ENCODE measurements at places on chromosomes 2 and 18.

DNA sequence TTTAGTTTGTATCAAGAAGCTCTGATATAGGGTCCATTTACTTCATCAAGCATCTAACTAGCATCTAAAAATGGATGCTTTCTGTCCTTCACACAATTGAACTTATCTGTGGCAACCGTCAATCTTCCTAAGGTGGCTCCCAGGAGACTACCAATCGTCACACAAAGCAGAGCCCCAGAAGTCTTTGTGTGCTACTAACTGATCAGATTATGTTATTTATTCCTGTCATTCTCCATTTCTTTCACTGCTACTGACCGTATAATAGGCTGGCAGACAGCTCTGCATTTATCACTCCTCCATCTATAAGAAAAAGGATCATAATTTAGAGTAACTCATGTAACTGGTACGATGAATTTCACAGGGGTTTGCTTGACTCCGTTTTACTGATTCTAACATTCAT is 585.0 kb upstream of the NXPH2 start:
- DNase-seq, result no peak

DNA sequence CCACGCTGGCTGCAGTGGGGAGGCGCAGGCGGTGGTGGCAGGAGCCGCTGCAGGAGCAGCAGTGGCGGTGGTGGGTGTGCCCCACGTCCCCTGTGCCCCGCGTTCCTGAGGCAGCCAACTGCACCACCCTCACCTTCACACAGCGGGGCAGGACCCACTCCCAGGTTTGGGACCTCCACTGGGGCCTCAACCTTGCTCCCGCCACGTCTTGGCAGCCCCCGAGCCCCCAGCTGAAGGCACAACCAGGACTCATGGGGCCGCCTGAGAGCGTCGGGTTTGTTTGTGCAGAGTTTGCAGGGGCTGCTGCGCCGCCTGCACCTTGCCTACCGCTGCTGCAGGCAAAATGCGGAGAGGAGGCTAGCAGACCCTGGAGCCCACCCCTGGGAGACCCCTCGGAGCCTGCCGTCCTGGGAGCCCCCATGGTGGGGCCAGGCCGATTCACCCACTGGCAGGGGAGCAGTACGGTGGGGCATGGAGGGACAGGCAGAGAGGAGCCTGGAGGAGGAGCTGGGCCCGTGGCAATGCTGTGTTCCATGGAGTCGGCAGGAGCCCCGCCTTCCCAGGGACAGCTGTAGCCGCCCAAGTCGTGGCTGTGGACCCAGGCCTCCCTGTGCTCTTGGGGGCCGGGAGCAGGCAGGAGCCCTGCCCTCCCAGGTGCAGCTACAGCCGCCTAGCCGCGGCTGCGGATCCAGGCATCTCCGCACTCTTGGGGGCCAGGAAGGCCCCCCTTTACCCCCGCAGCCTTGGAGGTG is 14.7 kb upstream of the EML6 start:
- no peak for DNase-seq

GRCh38 chr2:49616800-49617199 is 462.5 kb upstream of the FSHR start:
- no peak for DNase-seq

- DNase-seq, result no peak
Observed at GRCh38 chr2:84223191-84223590, 235.9 kb downstream of the SUCLG1 start.

DNA sequence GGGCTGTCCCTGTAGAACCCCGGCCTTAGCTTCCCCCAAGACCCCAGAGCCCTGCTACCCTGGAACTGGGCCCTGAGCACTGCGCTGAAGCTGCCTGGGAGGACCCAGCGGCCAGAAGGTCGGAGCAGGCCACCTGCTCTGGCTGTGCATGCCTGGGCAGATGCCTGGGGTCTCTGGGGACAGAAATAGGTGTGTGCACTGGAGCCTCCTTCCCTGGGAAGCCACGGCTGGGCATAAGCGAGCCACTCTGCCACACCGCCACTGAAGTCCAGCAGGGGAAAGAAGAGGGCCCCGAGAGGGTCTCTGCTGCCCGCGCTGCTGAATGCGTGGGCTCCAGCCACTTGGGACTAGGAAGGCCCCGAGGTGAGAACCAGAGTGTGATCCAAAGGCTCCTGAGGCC is 6.7 kb downstream of the GBX2 start:
- no peak for DNase-seq

- DNase-seq, result no peak
Observed at GRCh38 chr2:234772733-234773060, 179.1 kb upstream of the SH3BP4 start.

DNA sequence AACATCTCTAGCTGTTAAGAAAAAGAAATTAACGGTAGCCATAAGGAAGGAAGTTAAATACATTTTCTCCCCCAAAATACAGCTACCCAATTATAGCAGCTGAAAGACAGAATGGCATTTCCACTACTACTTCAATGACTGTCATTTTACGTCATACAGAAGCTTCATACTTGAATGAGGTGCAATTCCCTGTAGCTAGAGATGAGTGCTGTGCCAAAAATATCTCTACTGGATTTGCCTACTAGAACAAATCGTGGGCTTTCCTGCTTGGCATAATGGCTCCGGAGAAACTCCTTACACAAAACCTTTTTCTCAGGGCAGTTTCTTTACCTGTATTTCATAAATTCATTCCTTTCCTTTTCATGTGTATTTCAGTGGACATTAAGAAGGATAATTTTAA is 36.3 kb upstream of the NRXN1 start:
- no peak for DNase-seq

- no peak for DNase-seq
Observed at GRCh38 chr2:188333751-188334524, 42.3 kb downstream of the GULP1 start.

- no peak for DNase-seq
Observed at GRCh38 chr18:12085786-12086185, 7.9 kb upstream of the ANKRD62 start.
